NCI-H1417 (cell line): ENCODE measurements at places on chromosomes 5 and 9.

GRCh38 chr9:120718316-120718715, 4.0 kb upstream of the MEGF9 start:
- no peak for DNase-seq

DNA sequence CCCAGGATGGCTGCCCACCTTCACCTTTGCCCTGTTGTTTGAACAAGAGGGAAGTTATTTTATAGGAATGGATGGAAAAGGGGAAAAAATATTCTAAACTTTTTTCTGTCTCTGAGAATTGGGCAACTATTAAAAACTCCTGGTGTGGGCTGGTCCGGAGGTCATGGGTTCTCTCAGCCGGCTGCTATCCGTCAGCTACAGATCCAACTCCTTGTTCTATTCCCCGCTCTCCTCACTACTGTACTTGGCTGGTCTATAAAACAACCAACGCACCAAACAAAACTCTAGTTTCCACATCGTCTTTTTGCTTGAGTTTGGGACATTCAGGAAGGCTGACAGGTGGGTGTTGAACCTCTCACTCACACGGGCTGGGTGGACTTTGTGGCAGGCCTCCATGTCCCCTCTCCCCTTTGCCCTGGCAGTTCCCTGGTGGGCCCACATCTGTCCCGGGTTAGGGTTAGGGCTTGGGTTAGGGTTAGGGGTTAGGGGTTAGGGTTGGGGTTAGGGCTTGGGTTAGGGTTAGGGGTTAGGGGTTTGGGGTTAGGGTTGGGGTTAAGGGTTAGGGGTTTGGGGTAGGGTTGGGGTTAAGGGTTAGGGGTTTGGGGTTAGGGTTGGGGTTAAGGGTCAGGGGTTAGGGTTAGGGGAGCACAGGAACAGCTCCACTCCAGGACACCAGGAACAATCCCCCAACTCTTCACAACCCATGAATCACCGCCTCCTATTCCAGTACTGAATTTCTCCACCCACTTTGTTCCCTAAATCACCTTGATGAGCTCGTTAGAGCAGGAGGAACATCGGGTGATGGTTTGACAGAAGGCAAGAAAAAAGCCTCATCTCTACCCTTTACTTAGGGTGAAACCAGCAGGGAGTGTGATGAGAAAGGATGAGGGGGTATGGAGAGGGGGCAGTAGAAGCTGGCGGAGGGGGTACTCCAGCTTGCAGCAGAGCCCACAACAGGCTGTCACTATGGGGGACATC, 302.1 kb upstream of the IRX4 start:
- no peak for DNase-seq

DNA sequence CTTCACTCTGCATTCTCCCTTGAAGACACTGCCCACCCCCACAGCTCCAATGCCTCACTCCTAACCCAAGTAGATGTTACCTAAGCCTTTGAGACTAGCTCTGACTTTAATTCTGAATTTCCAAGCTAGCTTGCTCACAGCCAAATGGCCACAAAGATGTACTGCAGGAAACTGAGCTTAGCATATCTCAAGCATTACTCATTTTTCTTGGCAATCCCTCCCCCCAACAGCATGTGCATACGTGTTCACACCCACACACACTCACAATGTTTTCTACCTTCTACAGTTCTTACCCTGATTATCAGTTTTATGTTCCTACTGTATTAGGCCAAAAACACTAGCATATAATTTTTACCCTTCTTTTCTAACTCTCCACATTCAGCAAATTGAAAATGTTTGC, 13.7 kb upstream of the GRIA1 start:
- DNase-seq, result no peak

GRCh38 chr9:89684912-89685636, 80.3 kb downstream of the GADD45G start:
- peak; percentile 52 for DNase-seq

- DNase-seq, result no peak
These were observed 7.3 kb downstream of the CNTRL start for GRCh38 chr9:121082075-121082474.

- DNase-seq, result no peak
These were observed 13.4 kb downstream of the ELAVL2 start for GRCh38 chr9:23812673-23813072.

GRCh38 chr9:16651446-16651964, 219.0 kb downstream of the BNC2 start:
- DNase-seq, result no peak

- no peak for DNase-seq
These were observed 236.2 kb downstream of the SYK start for GRCh38 chr9:91037511-91038482.

- no peak for DNase-seq
These were observed 329.1 kb upstream of the SLC24A2 start for GRCh38 chr9:20117986-20118385.

- DNase-seq, result no peak
These were observed 40.5 kb upstream of the LPCAT1 start for GRCh38 chr5:1564182-1564748.

- no peak for DNase-seq
These were observed 71.8 kb upstream of the ADAMTS2 start for GRCh38 chr5:179417016-179417415.
